ENCODE measurements at places on chromosomes 11 and 22.

GRCh38 chr11:133541021-133541719 is 8.9 kb upstream of the OPCML start:
- DNase-seq, result no peak

DNA sequence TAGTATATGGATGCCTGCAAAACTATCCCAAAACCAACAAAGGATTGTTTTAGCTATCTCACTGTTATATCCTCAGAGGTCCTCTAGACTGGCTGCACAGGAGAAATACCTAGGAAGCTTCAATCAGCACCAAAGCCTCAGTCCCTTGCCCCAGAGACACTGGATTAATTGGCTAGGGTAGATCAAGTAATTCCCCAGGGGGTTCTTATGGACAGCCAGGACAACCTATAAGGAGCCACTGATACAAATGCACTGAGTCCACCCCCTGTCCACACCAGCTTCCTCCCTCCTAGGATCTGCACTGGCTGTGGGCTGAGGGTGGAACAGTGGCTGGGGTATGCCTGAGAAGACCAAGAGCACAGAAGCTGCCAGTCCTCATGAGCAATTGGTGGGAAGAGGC is 16.3 kb downstream of the ADORA2A start:
- no peak for DNase-seq

GRCh38 chr22:41757502-41757901 is 43.0 kb upstream of the CCDC134 start:
- DNase-seq, result no peak

DNA sequence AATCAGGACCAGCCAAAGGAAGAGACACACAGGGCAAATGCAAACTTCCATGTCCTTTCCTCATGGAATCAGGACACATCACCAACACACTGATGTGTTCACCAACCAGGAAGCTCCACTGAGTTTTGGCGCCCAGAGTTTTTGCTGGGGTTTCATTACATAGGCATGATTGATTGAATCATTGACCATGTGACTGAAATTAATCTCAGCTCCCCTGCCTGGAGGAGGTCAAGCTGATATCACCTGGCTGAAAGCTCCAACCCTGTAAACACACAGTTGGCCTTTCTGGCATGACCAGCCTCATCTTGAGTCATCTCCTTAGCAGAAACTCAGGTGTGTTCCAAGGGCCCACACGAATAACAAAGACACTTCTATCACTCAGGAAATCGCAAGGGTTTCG is 133.2 kb downstream of the TRIM29 start:
- no peak for DNase-seq

DNA sequence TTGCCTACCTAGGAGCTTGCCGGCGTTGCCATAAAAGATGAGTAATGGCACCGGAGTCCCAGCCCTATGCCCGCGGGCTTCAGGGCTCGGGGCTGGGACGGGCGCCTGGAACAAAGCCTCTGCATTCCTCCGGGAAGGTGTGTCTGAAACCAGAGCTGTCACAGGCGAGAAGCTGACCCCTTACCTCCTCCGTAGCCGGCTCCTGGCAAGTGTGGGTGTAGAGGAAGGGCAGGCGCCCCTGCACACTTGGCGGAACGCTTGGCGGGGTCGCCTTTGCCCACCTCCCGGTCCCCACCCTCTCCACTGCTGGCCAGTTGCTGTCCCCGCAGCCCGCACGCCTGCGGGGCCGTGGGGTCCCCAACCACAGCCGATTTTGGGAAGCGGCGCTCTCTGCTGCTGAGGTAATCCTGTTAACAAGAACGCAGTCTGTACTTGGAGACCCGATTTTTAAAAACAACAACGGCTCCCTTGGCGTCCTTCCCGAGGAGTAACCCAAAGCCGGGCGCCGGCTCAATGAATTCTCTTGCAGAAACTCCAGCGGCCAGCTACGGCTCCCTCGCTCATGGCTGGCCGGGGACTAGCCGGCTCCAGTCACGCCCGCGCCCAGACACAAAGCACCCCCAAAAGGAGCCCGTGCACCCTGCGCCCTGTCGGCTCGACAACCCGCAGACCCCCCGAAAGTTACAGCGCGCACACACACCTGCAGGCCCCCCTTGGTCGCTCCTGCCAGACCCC is 89.2 kb downstream of the PLEKHA7 start:
- peak; percentile 28 for DNase-seq

DNA sequence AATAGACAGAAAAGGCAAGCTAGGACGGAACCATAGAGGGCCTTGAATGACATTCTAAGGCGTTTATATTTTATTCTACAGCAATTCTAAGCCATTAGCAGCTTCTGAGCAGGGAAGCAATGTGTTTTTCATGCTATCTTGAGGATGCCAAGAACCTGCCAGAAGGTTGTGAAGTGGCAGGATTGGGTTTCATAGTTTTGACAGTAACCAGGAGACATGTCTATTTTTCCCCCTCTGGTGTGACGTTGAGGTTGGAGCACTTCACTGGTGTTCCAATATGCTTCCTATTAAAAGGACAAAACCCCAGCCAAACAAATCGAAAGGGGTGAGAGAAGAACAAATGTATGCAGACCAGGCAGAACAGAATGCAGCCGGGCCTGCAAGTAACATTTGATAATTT is 148.2 kb downstream of the SPATA19 start:
- no peak for DNase-seq

DNA sequence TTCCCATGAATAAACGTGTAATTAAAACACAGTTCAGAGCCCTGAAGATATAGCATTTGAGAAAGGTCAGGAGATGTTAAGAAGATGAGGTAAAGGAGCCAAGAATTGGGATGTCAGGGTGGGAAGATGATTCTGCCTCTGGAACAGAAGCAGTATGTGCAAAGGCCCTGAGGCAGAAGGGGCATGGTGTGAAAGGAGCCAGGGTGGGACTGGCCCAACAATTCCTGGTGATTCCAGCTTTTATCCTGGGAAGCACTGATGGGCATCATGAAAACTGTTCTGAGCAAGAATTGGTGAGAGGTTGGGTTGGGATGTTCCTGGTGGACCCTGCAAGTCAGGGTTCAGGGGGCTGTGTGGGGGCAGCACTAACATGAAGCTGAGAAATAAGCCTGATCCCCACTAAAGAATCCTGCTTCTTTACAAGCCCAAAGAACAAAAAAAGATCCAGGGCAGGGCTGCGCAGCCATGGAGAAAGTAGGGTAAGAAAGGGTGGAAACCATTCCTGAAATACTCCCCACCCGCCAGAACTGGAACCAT is 2.5 kb upstream of the FXYD6 start:
- DNase-seq, result no peak

DNA sequence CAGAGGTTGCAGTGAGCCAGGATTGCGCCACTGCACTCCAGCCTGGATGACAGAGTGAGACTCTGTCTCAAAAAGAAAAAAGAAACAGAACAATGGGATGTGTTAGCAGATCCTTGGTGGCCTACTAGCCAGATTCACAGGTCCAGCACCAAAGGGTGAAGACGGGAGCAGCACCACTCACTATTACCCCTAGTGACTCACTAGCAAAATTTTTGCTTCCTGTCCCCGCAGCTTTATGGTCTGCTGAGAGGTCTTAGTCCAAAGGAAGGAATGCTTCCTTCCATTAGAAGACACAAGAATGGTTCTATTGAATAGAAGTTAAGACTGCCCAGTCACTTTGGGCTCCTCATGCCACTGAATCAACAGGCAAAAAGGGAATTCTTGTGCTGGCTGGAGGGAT is 35.9 kb upstream of the NUP50 start:
- no peak for DNase-seq

- DNase-seq, result no peak
Measured at GRCh38 chr11:126546191-126546590, 190.7 kb downstream of the ST3GAL4 start.

DNA sequence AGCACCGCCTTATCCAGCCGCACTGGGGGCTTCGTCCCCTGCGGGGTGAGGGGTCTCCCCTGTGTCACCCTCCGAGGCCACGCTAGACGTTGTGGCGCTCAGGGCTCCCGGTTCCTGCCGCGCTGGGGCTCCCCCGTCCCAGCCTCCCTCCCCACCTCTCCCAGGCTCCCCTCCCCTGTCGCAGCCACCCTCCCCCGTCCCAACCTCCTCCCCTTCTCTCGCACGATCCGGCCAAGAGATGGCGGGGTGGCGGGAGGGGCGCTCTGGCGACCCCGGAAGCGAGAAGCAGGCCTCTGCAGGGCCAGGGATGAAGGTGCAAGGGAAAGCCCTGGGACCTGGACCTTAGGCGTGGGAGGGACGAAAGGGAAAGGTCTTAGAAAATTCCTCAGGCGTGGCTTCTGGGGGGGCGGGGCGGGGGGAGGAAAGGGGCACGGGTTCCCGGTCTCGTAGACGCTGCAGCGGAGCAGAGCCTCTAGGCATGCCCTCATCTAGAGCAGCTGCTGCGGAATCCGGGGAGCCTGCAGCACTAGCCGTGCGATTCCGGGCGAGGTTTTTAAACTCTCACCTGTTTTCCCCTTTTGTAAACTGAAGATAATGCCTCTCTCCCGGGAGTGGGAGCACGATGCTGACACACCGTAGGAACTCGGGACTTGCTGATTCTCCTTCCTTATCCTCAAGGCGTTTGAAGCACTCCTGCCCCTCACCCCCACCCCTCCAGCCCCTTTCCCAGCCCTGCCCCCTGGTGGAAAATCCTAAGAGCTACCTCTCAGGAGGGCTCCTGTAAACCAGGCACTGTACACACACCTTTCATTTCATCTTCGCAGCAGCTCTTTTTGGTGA is 14.4 kb downstream of the KCNJ5 start:
- no peak for DNase-seq

GRCh38 chr22:36349726-36350125 is 38.0 kb downstream of the MYH9 start:
- no peak for DNase-seq

DNA sequence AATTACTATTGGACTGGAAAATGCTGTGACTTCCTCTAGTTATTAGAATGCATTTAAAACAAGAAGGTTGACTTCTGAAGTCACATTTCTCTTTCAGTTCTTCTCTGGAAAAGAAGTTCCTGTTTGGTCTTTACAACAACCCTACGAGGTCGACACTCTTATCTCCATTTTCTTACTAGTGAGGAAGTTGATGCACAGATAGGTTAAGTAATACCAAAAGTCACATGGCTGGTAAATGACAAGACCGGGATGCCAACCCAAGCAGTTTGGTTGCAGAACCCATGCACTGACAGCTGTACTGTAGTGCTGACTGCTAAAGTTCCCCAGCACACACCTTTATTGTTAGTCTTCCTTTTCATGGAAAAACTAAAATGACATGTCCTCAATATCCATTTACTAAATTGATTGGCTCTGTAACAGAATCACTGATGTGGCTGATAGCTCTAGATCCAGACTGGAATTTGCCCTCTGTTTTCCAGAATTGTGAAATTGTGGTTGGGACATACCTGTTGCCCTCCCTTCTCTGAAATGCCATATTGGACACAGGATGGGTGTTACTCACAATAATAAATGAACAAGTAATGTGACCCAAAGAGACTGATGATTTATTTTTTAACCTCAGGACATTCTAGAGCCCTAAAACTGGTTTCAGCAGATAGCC is 9.4 kb upstream of the TECTA start:
- no peak for DNase-seq

DNA sequence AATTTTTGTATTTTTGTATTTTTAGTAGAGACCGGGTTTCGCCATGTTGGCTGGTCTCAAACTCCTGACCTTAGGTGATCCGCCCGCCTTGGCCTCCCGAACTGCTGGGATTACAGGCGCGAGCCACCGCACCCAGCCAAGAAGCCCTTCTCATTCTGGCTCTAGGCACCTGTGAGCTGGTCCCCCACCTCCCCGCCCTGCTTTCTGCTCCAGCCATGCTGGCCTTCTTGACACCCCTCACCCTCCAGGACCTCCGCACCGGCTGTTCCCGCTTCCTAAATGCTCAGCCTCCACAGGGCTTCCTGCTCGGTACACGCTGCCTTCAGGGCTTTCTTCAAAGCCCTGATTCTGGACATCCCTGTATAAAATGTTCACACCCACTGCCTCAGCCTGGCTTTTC is 5.5 kb upstream of the FXYD2 start:
- no peak for DNase-seq
